ENCODE measurements at places on chromosomes 12 and 14. TPM values are rescaled to one million over a fixed set of nuclear protein-coding genes. Genes with fewer than 3 reads are reported as not detected.

PRH2 gene
- not detected for total RNA-seq

RBMS2 gene
- 0.66 TPM for total RNA-seq

- no peak for DNase-seq
Measured at GRCh38 chr12:132174839-132175490, 30.7 kb downstream of the NOC4L start.

DNA sequence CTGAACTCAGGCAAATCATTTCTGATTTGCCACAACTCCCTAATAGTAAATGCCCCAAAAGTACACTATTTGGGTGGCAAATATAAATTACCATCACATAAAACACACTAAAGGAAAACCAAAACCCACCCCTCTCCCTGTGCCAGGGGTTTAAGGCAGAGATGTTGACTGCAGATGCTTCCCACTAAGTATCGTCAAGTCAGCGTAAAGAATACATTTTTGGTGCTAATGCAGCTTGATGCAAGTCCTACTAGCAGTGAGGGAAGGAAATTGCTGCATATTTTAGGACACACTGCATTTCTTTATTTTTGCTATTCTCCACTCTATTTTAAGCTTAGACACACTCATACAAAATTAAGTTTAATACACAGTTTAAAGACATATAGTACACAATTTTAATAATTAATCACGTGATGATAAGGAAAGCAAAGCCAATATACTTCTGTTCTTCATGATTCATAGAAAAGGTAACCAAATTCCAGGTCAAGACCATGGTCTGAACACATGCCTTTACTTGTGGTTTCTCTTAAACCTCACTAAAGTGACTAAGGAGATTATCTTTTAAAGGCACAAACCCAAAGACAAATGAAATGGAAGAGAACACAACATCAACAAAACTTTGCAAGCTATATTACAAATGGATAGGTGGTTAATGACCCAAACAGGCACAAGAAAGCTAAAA, 162.2 kb downstream of the STXBP6 start:
- DNase-seq, result no peak

LIN7A gene
- 0.02 TPM for total RNA-seq

- no peak for DNase-seq
Measured at GRCh38 chr12:22631863-22632463, 7.0 kb downstream of the ETNK1 start.

- DNase-seq, result no peak
Measured at GRCh38 chr14:64500088-64500487, 3.5 kb downstream of the ZBTB25 start.

DNA sequence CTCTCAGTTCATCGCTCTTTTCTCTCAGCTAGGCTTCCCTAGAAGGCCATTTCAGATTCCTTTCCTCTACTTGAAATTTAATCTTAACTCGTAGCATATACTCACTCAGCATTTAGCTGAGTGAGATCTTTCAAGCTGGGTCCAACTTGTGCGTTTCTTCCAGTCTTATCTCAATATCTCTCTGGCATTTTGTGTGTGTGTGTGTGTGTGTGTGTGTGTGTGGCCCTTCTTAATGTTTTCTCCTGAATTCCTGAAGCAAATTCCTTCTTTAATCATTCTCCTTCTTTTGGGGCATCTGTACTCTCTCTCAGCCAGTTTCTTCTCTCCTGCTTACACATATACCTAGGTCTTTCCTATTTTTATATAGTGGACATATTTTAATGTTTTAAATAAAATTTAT, 129.1 kb downstream of the KITLG start:
- no peak for DNase-seq

DNA sequence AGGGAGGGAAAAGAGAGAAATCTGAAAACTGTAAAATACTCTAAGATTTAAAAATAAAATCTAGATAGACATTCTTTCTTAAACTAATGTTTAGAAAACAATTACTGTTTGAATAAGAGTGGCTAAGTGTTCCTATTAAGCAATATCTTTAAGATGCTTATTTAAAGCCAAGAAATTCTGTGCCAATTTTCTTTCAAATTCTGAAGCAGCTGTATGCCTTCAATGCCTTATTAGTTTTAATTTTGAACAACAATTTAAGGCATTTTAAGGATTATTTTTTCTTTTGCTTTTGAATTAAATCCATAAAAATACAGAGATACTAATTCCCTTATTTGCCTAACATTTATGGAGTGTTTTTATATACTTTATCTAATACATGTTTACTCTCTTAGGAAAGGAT, 50.3 kb upstream of the KITLG start:
- DNase-seq, result no peak

MUCL1 gene
- total RNA-seq, result not detected

ZC2HC1C gene
- 4.7 TPM for total RNA-seq

DNA sequence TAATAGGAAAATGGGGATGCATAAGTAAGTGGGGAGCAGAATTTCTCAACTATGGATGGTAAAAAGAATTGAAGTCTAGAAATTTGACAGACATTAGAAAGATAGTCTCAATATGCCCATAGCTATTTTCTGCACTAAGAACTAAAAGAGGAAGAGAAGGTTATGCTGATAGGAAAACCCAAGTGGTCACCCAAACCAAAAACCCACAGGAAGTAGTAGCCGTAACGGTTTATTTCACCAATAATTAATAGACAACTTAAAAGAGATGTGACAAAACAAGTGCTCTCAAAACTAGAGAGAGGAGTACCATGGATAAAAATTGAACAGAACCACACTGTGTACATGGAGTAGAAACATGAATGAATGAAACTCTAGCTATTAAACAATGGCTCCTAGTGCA, 295.4 kb downstream of the FSCB start:
- no peak for DNase-seq

DNA sequence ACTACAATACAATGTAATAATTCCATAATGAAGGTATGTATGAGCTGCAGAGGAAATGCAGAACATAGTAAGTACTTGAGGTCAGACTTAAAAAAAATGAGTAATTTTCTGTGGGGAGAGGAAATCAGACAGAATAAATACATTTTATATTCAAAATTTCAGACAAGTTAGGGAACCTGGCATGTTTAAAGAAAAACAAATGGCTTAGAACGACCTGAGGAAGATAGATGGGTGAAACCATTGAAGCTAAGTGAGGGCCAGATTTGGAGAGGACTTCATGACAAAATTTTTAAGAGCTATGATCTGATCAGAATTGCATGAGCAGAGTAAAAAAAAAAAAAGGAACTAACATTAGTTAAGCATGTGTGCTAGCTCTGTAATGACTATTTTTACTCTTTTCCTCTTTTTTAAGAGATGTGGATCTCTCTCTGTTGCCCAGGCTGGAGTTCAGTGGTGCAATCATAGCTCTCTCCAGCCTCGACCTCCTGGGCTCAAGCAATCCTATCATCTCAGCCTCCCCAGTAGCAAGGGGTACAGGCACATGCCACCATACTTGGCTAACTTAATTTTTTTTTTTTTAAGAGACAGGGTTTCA, 157.6 kb upstream of the PDE3A start:
- DNase-seq, result no peak

DNA sequence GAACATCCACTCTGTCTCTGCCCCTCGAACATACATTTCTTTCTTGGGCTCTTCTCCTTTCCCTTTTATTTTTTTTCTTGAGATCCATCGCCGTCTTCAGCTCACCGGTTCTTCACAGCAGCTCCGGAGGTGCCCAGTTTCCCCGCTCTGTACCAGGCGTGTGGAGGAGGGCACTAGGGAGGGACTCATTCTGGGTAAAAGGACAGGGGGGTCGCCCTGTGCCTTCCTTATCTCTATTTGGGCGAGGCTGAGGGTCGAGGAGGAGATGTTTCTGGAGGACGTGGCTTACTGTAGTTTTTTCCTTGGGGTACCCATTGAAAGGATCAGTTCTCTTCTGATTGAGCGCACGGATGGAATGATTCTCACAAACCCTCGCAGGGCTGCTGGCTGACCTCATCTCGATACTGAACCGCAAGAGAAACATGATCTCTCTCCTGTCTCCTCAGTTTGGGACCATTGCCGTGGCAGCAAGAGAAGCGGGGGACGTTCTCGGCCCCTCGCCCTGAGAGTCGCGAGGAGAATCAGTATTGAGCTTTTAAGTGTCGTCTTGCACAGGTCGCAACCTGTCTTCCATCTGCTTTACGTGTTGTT, 386 bp downstream of the LIN52 start:
- DNase-seq, result peak; percentile 17

AKAP6 gene
- 0.62 TPM for total RNA-seq

KCNH3 gene
- total RNA-seq, result 0.29 TPM

ADCK1 gene
- total RNA-seq, result 6.4 TPM

DNA sequence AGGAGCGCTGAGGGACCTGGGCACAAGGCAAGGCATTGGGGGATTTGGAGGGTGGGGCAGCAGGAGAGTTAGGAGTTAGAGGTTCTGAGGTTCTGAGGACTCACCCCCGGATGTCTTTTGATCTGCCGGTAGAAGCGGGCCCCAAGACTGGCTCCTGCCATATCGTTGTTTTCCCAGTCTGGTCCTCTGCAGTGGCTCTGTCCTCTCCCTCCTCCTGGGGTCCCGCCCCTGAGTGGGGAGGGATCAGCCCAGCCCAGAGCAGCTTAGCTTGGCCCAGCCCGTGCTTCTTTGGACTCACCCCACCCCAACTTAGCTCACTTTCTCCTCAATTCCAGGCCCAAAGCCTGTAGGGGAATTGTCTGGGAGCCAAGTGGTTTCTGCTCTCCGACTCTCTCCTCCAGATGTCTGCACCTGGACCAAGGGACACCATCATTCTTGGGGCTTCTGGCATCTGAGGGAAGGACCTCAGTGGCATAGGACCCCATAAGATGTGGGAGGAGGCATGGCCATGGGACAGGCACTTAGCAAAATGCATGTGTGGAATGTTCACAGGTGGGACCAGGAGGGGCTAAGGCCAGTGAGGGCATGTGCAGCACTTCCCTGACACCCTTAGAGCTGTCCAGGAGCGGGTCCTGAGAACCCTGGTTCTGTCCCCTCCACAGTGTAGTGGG, 7.5 kb downstream of the SHMT2 start:
- no peak for DNase-seq

TSPAN19 gene
- total RNA-seq, result not detected

SSPN gene
- total RNA-seq, result not detected

CCDC175 gene
- not detected for total RNA-seq

- peak; percentile 50 for DNase-seq
Measured at GRCh38 chr12:120361506-120362208, 7.3 kb downstream of the MSI1 start.

- no peak for DNase-seq
Measured at GRCh38 chr12:67698672-67699581, 50.4 kb downstream of the DYRK2 start.

TMTC1 gene
- 0.13 TPM for total RNA-seq

GRCh38 chr14:102831163-102831804, 54.0 kb downstream of the TRAF3 start:
- no peak for DNase-seq

GRCh38 chr12:52380271-52380694, 5.2 kb downstream of the KRT84 start:
- DNase-seq, result no peak

- peak; percentile 23 for DNase-seq
Measured at GRCh38 chr12:63098851-63099250, 52.1 kb downstream of the AVPR1A start.

TAS2R46 gene
- 0.47 TPM for total RNA-seq

DNA sequence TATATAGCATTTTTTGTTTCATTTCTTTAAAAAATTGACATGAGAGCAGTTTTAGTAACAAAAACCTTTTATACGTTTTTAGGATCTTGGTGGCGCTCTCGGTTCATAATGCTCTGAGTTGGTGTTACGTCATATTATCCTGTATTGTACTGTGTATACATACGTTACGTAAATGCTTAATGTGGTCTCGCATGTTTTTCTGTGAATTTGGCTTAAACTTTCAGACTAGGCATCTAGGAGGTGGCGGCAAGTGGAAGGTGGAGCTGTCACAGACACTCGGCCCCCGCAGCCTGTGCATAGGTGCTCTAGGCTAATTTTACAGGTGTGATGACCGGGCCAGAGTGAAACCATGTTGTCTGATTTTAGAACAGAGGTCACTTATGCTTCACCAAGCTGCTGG, 60.0 kb downstream of the PPP2R5C start:
- no peak for DNase-seq

KRT3 gene
- not detected for total RNA-seq

FAM186B gene
- total RNA-seq, result 0.18 TPM

- no peak for DNase-seq
Measured at GRCh38 chr14:68810173-68811153, 17.6 kb upstream of the ZFP36L1 start.

PTPRQ gene
- total RNA-seq, result not detected

- peak; percentile 37 for DNase-seq
Measured at GRCh38 chr12:4849115-4849541, 60.6 kb upstream of the KCNA1 start.

DNA sequence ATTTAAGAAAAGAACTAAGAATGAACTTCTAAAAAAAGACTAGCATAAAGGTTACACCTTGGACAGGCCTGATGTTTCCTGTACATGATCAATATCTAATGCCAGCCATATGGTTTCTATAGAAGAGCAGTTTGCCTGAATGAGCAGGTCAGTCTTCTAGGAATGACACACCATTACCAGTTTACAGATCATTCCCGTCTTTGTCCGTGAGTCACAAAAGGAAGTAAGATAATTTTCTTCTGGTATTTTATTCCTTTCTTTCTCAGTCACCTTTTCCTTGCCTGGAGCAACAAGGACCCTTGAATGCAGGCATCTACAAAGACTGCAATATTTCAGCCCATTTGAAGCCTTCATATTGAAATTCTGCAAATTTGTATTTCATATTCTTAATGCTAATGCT, 44.6 kb upstream of the CNTN1 start:
- DNase-seq, result no peak

APOLD1 gene
- 0.89 TPM for total RNA-seq

GRCh38 chr12:91968076-91968776, 177.4 kb downstream of the BTG1 start:
- no peak for DNase-seq

GRCh38 chr14:85534458-85535293, 4.7 kb downstream of the FLRT2 start:
- DNase-seq, result no peak

GRCh38 chr12:110916295-110916875, 4.0 kb downstream of the MYL2 start:
- DNase-seq, result no peak

DNA sequence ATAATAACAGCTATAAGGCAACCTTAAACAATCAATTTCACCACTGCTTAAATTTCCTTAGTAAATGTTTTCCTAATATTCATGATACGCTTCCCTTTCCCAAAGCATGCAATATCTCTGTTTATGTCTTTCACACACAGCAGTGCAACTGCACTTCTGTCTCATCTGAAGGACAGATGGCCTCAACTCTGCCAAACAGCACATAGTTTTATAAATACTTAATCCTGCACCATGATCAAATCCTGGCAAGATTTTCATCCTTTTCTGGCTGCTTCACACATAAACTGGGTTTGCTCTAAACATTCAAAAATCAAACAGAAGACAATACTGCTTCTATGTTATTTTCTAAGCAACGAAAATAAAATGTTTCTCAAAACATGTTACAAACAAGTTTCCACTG, 266.3 kb downstream of the ITPR2 start:
- DNase-seq, result no peak

DNA sequence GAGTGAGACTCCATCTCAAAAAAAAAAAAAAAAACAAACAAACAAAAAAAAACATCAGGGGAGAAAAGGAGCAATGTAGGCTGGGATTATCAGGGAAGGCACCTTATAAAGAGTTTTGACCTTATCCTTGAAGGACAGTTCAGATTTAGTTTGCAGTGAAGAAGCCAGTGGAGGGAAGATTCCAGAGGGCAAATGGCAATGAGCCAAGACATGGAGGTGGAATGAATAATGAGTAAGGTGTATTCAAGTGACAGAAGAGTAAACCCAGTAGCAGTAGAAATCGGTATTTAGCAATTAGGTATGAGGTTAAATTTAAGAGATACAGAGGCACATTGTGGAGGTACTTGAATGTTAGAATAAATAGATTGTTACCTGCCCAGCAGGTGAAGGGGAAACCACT, 2.2 kb upstream of the DUSP16 start:
- DNase-seq, result no peak

Data from K562 (cell line).